Pancreas (tissue), 10 donors: ENCODE measurements at places on chromosomes 5 and 9. TPM values are rescaled to one million over a fixed set of nuclear protein-coding genes. Genes with fewer than 3 reads are reported as not detected.

Gene SMARCA2
- total RNA-seq: 72.8 TPM

Gene SV2C
- 0.18 TPM for total RNA-seq

Gene PCSK5
- total RNA-seq: 10.3 TPM

Gene ST8SIA4
- total RNA-seq: 1.8 TPM

Gene NR2F1-AS1
- 2.7 TPM for total RNA-seq

Gene INSYN2B
- not detected for total RNA-seq

Gene PCDHB2
- 0.57 TPM for total RNA-seq

Gene MPDZ
- 3.5 TPM for total RNA-seq

Gene SGCD
- total RNA-seq: 0.28 TPM

Gene CHSY3
- total RNA-seq: 1.2 TPM

Gene TMEM215
- total RNA-seq: not detected

Gene ADAMTS16
- total RNA-seq: 2.2 TPM

Gene PLAC8L1
- not detected for total RNA-seq

Gene ZDHHC11B
- total RNA-seq: 6.4 TPM

Gene GADD45G
- total RNA-seq: 19.9 TPM

Gene SNCAIP
- 1.1 TPM for total RNA-seq

Gene CDX1
- not detected for total RNA-seq

Gene MARVELD2
- 17.6 TPM for total RNA-seq

Gene PCDHGB1
- total RNA-seq: 3.2 TPM

Gene C1QTNF2
- 0.09 TPM for total RNA-seq

Gene PCDHGB3
- 2.2 TPM for total RNA-seq

Gene C5orf58
- total RNA-seq: not detected
